ENCODE measurements at places on chromosomes 1 and 21.

- DNase-seq, result peak; percentile 94
These were observed 114.2 kb upstream of the IPO9 start for GRCh38 chr1:201714542-201715329.

- no peak for DNase-seq
These were observed 31.1 kb downstream of the PADI6 start for GRCh38 chr1:17403081-17403480.

- peak; percentile 85 for DNase-seq
These were observed 4.5 kb downstream of the HSPB7 start for GRCh38 chr1:16013220-16013907.

DNA sequence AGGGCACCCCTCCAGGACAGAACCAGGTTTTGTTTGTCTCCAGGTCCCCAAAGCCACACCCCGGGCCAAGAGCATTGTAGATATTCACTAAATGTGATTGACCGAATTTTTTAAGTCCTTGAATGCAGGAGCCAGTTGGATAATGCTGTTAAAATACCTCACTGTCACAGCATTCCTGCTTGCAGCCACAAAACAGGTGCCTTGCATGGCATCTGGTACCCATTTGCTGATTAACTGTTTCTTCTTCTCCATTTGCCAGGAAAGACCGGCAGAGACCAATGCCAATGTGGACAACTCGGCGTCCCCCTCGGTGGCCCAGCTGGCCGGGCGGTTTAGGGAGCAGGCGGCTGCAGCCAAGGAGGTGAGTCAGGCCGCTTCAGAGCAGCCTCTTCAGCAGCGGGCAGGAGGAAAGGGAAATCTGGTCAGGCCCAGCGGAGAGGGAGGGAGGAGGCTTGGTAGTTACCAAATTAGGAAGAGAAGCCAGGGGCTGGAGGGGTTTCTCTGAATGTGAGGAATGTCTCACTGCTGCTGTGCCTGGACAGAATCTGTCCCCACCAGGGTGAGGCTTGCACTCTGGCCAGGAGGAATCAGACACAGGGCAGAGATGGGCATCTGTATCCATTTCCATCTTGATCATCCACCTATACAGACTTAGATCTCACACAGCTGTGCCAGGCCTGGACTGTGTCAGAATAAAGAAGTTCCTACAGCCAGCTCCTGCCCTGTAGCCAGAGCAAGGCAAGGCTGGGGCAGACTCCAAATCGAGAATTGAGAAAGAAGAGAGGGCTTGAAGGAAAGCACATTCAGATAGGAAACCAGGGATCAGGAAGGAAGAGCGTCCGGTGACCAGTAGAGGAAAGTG lies 37.9 kb upstream of the MPZL1 start:
- DNase-seq, result no peak

- DNase-seq, result peak; percentile 74
These were observed 65.5 kb downstream of the NID1 start for GRCh38 chr1:235999259-235999925.

DNA sequence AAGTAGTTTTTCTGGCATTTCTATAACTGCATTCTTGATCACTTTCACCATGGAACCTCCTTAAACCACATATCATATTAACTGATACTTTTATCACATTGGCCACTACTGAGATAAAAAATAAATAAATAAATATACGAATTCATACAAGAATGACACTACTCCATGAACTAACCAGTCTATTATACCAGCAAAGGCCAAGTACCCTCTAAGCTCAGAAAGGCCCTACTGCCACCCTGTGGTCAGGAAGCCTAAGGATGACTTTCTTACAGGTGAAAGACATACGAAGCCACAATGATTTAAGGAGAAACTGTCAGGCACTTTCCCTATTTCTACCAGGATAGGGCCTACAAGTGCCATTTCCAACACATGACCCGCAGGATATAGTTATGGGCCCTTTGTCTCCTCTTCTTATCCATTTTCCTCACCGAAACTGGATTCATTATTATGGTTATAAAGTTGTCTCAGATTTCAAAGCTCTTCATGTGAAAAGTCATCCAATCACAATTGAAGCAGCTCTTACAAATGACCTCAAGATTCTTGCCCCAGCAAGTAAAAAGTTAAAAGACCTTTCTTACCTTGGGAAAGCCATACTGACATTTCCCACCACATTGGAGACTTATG lies 23.9 kb downstream of the DNAJC8 start:
- peak; percentile 61 for DNase-seq

- DNase-seq, result no peak
These were observed 312.7 kb upstream of the C1orf87 start for GRCh38 chr1:60386249-60386648.

GRCh38 chr1:155379631-155380090 lies 59.0 kb downstream of the RUSC1 start:
- peak; percentile 75 for DNase-seq

- DNase-seq, result peak; percentile 36
These were observed 119.5 kb downstream of the HMCN1 start for GRCh38 chr1:185853739-185854138.

DNA sequence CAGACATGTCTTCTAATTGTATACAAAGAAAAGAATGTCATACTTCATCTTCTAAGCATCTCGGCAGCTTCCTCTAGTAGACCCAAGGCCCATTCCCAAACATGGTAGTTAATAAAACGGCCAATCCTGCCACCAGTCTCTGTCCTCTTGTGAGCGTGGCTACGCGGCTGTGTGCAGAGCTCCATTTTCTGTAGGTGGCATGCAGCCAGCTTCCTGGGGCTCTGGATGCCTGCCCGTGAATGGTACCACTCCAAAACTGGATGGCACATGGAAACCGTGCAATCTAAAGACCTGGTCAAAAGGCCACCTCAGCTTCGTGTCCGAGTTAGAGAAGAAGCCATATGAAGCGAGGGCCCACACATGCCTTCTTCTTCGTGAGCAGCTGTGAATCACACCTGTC lies 110.7 kb downstream of the SIPA1L2 start:
- no peak for DNase-seq

- peak; percentile 89 for DNase-seq
These were observed 3.4 kb upstream of the PLEKHM2 start for GRCh38 chr1:15680561-15681348.

GRCh38 chr1:174761335-174761734 lies 238.4 kb upstream of the CACYBP start:
- DNase-seq, result no peak

GRCh38 chr1:83761167-83762038 lies 237.5 kb downstream of the TTLL7 start:
- DNase-seq, result no peak

DNA sequence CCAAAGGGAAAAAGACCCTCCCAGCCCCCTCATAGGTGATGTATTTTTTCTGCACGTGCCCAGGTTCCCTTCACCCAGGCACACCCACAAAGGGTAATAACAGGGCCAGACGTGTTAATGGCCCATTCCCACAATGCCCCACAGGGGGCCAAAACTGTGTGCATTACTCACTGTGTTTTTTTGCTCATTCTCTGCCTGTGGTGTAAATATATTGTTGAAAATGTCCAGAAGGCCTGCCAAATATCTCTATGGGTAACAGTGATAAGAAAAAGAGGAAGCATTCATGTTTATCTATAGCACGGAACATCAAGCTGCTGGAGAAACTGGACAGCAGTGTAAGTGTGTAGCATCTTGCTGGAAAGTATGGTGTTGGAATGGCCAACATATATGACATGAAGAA lies 21.9 kb downstream of the RHEX start:
- DNase-seq, result no peak

- no peak for DNase-seq
These were observed 63.8 kb upstream of the ARHGAP29 start for GRCh38 chr1:94301186-94301585.

DNA sequence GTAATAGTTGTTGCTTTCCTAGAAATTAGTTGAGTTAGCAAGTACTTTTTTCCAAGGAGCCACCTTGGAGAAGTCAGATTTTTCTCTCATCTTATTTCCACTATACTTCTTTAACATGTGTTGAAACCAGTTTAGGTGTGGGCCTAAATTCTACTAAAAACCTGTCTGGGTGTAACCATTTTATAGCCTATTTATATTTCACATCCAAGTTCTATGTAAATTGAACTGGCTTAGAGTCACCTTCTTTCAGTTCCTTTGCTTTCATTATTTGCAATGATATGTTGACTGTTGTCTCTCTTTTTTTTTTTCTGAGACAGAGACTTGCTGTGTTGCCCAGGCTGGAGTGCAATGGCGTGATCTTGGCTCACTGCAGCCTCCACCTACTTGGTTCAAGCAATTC lies 195.6 kb downstream of the CLEC20A start:
- DNase-seq, result no peak

DNA sequence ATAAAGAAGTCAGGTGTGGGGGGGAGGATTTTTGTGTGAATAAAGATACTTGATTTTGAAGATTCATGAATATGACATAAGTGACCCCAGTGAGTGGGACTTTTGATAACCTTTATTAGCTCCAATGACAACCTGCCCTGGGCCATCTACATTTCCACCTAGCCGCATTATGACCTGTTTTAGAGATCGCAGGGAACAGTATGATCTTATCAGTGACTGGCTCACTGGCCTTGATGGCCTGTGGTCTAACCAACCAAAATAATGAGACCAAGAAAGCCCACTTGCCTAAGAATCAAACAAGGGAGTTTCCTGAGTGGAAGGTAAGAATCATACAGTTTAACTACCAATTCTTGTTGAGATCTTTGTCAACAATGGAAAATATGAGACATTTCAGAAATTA lies 1.8 kb downstream of the ELAPOR1 start:
- no peak for DNase-seq

- DNase-seq, result no peak
These were observed 35.3 kb downstream of the RERE start for GRCh38 chr1:8782001-8782620.

GRCh38 chr1:10621906-10622305 lies 147.2 kb downstream of the PEX14 start:
- DNase-seq, result no peak

DNA sequence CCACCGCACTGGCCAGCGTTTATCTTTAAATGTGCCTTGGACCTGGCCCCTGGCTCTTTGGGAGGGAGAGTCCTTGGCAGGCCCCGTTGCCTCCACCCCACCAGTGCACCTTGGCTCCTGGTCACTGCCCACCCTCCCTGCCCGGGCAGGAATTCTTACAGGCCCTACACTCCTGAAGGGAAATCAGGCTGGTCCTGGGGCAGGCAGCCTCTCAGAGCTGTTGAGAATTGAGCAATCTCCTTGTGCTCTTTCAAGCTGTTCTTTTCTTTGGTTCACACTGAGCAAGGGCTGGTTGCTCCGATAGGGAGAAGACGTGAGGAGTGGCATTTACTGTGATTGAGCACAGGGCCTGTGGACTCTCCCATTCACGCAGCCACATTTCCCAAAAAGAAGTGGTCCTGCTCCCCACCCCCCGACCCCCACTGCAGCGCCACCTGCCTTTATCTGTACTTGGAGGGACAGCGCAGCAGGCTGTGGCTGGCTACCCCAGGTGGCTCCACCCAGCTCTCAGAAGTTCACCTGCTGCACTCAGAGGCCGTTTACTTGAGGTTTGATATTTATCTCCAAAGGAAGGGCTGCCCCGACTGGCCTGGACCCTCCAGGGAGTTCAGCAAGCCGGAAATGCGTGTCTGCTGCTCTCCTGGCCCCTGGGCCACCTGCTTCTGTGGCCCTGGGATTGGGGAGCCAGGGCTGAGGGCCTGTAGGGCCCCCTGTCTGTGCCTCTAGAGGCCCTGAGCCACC lies 47.8 kb downstream of the SKI start:
- peak; percentile 71 for DNase-seq

GRCh38 chr1:21647431-21648351 lies 21.5 kb downstream of the RAP1GAP start:
- peak; percentile 79 for DNase-seq

- DNase-seq, result no peak
These were observed 123.4 kb upstream of the ADGRL4 start for GRCh38 chr1:79129914-79130313.

- DNase-seq, result no peak
These were observed 57.2 kb downstream of the NPHP4 start for GRCh38 chr1:5935026-5935425.

- DNase-seq, result no peak
These were observed 25.6 kb downstream of the POFUT2 start for GRCh38 chr21:45262041-45262581.
